ENCODE measurements at places on chromosomes 6 and 20.

- DNase-seq, result no peak
Measured at GRCh38 chr6:71049198-71049770, 92.4 kb upstream of the B3GAT2 start.

DNA sequence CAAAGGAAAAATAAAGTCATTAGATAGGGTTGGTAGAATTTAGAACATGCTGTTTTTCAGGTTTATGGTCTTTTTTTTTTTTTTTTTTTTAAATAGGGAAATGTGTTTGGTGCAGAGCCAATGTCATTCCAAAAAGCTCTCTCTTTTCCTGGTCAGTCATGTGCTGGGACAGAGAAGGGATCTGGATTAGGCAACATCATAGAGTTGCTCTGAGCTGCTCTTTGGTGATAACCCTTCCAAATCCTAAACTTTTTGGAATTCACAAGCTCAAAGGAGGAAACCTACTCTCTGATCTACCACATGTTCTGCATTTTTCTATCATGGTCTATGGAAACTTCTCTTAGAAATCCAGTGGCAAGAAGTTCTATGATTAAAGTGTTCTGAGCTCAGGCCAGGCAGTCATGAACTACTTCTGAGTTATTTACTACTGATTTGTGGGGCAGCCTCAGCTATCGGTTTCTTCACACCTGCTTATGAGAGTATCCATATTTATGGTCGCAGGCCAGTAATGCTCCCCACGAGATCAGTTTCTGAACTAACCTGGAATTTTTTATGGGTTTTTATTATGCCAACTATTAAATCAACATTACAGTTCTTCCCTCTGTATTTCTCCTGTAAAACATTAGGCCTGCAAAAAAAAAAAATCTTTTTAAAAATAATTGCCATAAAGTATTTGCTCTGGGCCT is 4.8 kb downstream of the EDN1 start:
- DNase-seq, result no peak

DNA sequence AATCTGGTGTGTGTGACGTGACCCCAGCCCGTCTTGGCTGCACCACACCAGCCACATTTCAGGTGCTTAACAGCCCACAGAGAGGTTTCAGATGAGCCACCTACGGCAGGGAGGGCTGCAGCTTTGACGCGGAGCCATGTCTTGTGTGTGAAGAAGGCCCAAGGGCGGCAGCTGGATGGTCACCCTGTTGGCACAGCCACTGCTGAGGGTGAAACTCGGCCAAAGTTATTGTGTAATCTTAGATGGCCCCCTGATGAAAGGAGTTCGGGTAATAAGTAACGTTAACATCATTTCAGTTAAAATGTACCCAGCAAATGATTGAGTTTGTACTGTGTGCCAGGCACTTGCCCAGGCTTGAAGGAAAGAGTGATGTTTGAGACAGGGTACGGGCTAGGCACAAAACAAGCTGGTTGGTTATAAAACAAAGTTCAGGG is 97.2 kb downstream of the SSR1 start:
- no peak for DNase-seq

GRCh38 chr20:11890331-11891076 is 27.2 kb upstream of the BTBD3 start:
- DNase-seq, result peak; percentile 85

DNA sequence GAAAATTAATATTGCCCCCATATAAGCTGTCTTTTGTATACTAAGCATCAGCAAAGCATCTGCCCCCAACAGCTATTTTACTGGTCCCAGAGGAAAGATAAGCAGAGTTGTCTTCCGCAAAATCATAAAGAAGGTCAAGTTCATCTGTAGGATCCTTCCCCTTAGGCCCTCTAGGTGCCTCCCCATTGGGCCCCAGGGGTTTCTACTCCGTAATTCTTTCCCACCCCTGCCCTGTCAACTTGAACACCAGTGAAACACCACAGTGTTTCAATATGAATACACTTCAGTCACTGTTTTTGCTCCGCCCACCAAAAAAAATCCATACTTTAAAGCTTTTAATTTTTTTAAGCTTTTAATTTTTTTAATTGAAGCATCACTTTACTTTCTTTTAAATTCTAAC is 159.2 kb downstream of the ATXN1 start:
- DNase-seq, result no peak

DNA sequence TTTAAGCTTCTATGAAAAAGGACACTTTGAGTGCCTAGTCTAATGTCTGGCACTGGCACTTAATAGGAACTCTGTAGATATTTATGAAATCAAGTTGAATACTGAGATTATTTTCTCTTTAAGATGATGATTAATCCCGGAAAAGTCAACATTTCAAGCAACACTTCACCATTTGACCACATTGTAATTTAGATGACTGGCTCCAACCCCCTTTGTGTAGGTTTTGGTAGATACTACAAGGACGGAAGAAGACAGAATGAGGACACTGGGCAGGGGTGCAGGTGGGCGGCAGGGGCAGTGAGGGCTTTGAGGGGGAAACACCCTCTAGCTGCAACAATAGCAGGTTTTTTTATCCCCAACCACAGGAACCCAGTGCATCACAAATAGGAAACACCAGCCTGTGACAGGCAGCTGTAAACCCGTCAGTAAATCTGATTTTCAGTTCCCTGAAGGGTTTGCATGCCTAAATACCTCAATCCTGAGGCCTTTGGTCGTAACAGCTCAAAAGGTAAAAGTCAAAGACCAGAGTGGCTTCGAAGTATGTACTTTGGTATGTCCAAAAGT is 4.6 kb downstream of the DTNBP1 start:
- DNase-seq, result no peak

DNA sequence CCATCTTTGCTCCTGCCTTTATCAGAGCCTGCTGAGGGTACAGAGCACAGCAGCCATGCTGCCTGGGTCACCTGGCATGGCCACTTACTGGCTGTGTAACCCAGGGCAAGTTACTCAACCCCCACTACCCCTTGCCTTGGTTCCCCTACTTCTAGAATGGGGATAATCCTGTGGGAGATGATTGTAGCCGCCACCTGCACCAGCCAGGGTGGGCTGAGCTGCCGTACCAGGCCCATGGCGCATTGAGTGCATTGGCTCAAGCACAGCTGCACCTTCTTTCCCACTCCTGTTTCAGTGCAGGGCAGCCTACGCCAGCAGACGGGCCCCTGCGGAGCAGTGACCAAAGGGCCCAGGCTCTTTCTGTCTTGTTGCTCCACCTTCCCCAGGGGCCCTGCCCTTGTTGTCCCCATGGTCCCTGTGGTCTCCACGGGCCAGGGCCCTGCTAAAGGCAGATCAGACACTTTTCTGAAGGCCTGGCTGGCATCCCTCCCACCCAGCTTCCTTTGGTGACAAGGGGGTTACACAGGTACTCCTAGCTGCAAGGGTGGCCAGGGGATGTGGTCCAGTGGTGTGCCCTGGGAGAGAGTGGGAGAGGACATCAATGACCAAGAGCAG is 159.4 kb upstream of the MLN start:
- no peak for DNase-seq

DNA sequence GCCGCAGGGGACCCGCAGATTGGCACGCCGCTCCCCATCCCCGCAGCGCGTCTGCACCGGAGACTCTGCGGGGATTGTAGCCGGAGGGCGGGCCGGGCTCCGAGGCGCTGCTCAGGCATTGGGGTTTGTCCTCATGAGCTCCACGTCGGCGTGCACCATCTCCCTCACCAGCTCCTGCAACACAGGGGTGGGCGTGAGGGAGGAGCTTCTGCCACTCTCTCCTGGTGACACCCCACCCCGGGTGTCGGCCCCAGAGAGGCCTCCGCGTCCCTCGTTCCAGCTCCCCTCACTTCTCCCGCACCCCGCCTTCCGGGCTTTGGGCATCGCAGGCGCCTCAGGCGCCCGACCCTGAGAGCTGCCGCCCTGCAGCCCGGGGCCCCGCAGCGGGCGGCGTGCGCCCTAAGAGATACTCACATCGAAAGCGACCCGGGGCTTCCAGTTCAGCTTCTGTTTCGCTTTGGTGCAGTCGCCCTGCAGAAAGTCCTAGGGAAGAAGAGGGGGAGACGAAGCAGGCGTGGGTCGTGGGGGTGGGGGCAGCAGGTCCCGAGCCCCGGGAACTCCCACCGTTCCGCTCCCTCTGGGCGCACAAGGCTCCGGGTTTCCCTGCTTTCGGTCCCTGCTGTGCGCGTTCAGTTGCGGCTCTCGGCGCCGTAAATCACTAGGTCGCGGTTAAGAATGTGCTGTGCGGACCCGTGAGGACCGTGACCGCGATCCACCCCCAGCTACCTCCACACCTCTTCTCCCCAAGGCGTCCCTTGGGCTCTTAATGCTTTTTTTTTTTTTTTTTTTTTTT is 14.5 kb downstream of the FOXC1 start:
- no peak for DNase-seq

- no peak for DNase-seq
Measured at GRCh38 chr6:123007885-123008284, 11.8 kb downstream of the CLVS2 start.

DNA sequence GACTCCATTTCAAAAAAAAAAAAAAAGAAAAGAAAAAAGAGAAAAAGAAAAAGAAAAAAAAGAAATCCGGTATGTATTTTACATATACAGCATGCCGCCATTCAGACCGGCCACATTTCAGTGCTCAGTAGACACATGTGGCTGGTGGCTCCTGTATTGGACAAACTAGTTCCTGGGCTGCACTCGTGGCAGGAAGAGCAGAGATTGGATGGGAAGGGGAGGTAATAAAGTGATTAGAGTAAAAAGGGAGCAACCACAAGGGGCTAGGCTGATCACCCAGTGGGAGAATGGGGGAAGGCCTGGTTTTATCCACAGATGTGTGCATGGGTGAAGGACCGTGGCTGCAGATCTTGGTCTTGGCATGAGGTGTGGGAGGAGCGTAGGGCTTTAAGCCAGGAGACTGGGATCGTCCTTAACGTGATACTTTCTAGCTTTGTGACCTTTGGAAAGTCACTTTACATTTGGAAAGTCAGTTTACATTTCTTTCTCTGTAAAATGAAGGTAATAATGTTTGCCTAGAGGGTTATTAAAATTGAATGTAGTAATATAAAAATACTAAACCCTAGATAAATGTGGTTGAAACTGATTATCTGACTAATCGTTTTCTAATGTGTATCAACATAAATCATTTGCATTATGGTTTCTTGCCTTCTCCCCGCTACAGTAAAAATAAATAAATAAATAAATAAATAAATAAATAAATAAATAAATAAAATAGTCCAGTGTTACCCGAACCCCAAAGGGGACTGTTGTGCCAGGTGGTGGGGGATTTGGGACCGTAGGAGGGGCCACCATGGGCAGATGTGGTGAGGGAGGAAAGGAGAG is 869 bp upstream of the TRIM15 start:
- DNase-seq, result no peak

- peak; percentile 68 for DNase-seq
Measured at GRCh38 chr6:35919085-35919826, 1.6 kb downstream of the SRPK1 start.

DNA sequence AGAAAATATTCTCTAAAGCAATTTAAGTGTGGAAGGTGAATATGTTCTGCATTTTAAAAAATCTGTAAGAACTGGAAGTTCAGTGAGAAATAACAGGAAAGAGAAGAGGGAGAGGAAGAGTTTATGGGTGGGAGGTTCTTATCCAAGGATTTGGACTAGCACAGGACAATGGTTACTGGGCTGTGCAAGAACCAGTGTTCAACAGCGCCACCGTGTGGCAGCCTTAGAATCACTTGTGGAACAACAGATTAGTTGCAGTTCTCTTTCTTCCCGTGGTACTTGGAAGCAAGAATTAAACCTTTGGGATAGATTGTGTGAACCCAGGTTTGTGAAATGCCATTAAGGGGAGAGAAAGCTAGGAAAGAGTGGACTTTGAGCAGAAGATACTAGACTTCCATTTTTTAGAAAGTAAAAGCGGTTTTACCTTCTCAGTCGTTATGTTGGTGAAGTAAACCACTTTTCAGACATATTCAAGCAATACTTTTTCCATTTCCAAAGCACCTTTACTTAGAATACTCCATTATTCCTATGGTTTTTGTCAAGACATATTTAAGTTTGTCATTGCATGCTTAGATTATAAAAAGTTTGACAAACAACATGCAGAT is 436.7 kb downstream of the RNF144B start:
- DNase-seq, result peak; percentile 29

DNA sequence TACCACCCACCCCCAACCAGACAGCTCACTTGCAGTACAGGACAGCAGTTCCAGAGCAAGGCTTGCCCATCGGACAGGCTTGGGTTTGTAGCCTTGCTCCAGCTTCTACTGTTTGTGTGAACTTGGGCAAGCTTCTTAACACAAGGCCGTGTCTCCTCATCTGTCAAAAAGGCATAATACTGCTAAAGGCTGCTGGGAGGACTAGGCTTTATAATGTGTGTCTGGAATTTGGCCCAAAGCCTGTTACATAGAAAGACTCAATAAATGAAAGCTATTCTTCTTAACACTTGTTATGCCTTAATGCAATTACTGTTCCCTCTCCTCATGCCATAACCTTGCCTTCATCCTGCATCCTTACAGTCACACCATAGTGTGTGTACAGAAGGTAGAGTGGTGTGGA is 43.4 kb downstream of the LYRM4 start:
- DNase-seq, result no peak

GRCh38 chr6:135910790-135911618 is 59.5 kb downstream of the PDE7B start:
- no peak for DNase-seq

GRCh38 chr6:129521946-129522345 is 188.0 kb downstream of the ARHGAP18 start:
- DNase-seq, result no peak

DNA sequence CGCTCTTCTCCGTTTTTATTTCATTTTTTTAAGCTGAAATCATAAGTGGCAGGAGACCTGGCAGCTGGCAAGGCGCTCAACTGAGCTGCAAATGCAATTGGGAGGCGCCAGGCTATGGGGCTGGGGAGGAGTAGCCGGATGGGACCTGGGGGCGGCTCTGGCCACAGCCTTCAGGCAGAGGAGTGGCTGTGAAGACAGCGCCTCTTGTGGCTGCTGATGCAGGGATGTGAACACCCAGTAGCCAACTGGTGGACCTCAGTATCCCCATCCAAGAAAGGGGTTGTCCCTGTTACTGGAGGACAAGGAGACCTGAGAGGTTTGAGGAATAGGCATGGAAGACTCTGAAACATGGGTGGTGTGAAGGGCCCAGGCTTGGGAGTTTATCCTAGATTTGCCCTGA is 12.6 kb downstream of the KCNK17 start:
- DNase-seq, result no peak

GRCh38 chr20:35739294-35740163 is 2.5 kb downstream of the RBM39 start:
- no peak for DNase-seq

DNA sequence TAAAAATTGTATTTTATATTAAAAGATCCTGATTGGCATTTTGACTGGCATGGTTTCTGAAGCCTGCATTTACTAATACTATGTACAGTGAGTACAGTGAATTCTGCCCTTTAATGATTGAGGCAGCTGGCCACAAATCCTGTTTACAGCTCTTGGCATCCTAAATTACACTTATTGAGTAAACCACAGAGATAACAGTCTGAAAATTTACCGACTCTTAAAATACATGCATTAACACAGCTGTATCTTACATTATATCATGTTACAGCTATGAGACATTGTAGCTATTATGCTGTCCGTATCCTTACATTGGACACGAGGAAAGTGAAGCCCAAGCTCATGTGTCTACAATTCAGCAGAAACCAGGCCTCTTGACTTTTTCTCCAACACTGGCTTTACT is 90.8 kb downstream of the FAM83B start:
- no peak for DNase-seq

Measured in HL-60 (cell line).